CD4-positive, alpha-beta T cell treated with Interferon alpha-2 for 1 hour (primary cell): ENCODE measurements at places on chromosomes 6 and 20.
A peak's percentile ranks its signal among the peaks of the same experiment; 100 is the strongest.

DNA sequence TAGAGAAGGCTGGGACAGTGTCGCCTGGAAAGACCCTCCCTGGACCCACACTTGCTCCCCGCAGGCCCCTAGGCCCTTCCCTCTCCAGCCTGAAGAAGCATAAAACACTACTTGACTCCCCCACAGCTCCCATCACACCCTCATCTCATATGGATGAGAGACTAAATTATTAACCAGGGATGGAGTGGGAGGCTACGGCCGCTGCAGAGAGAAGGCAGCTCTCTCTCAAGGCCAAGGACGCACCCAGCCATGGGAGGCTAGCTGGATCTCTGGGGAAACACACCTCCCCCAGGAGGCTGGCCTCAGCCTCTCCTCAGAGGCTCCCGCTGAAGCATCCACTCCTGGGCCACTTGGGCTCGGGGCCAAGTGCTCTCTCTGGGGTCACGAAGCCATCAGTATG, 102.5 kb downstream of the GRM4 start:
- DNase-seq = no peak

DNA sequence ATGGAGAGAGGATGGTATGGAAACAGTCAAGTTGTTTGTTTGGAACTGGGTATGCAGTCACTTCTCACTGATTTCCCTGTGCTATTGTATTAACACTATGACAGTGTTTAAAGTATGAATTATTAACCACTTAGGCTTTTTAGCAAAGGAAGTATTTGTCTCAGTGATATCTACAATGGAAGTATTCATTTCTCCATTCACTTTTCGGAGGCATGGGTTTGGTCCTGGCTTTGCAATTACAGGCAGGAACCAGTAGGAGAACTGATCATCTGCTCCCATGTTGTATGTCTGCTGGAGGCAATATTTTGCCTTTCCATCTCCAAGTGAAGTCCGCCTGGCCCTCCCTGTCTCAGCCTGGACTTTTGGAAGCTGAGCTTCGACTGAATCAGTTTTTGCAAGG, 30.6 kb upstream of the EXOC2 start:
- no peak for DNase-seq

DNA sequence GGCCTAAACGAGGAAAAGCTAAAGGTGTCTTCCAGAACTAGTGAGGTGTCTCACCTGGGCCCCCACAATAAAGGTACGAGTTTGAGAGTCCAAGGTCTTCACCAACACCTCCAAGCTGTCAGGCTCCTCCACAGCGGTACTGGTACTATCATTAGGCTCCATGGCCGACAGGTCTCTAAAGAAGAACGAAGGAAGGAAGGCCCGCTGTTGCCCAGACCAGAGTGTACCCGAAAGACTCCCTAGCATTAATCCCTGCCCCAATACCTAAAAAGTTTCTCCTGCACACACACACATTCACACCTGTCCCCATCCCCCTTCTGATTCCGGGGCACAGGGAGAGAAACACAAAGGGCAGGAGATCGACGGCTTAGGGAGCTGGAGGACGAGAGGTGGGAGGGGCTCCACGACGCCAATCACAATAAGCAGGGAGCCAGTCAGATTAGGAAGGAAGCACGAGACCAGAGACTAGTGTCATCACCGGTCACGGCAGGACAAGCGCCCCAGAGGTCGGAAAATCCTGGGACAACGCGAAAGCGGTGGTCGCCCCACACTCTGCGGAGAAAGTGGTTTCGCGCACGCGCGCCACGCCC, 764 bp downstream of the BAG6 start:
- no peak for DNase-seq

DNA sequence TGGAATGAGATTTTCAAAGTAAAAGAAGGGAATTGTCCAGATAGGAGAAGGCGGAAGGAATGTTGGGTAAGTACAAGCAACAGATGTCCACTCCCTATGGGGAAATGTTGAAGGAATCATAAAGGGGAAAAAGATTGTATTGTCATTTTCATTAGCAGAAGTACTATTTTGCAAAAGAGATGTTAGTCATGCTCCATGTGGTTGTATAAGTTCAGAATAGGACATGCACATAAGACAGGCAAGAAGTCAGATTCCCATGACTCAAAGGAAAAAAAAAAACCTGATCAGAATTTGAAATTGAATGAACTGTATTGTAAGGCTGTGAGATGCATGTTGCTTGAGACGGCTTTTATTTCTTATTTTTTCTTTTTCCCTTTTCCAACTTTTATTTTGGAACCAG, 36.8 kb downstream of the GRM1 start:
- no peak for DNase-seq

DNA sequence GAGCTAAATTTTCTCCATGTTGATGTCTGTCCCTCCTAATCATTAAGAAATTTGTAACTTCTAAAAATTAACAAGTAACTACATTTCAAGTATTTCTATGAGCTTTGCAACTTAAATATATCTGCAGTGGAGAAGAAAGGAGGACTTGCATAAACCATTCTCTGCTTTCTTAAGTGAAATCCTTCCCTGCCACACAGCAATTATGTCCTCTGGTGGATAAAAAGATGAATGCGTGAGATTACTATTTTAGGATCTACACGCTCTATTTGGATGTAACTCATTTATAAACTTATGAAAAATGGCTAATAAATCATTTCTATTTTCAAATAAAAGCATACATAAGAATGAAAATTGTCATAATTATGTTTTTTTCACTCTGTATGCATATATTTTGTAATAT, 338.0 kb upstream of the PTCHD4 start:
- DNase-seq = no peak

GRCh38 chr20:63084563-63084927, 77.8 kb upstream of the BHLHE23 start:
- DNase-seq = no peak

DNA sequence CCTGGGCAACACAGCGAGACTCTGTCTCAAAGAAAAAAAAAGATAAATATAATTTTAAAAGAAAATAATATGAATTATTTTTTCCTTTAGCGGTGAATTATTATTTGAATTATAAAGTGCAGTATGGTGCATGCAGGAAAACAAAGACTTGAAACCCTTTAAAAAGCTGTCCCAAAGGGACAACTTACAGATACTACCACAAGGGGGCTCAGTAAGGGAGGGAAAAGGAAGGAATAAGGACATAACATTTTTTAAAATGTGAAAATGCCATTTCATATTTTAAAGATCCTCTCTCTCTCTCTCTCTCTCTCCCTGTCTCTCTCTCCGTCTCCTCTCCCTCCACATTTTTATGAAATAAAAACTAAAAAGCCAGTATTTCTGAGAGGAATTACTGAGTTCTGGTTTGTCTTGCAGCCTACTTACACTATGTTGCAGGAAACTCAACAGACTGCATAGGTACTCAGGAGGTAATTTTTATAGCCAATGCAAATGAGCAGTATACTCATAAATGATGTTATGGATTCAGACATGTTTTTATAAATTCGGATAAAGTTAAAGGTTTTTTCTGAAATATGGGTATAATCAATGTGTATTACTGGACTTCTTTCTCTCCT, 455.0 kb upstream of the GJE1 start:
- DNase-seq = peak; percentile 48

GRCh38 chr6:102623201-102623600, 1229.7 kb downstream of the GRIK2 start:
- no peak for DNase-seq

GRCh38 chr6:169225887-169226286, 27.8 kb downstream of the THBS2 start:
- DNase-seq = no peak

- no peak for DNase-seq
Observed at GRCh38 chr6:54981276-54981609, 134.7 kb downstream of the FAM83B start.

GRCh38 chr6:11805259-11806053, 26.9 kb upstream of the ADTRP start:
- DNase-seq = no peak

- no peak for DNase-seq
Observed at GRCh38 chr6:28693033-28693750, 167.5 kb downstream of the GPX5 start.

GRCh38 chr6:101613556-101613955, 220.0 kb downstream of the GRIK2 start:
- DNase-seq = no peak

DNA sequence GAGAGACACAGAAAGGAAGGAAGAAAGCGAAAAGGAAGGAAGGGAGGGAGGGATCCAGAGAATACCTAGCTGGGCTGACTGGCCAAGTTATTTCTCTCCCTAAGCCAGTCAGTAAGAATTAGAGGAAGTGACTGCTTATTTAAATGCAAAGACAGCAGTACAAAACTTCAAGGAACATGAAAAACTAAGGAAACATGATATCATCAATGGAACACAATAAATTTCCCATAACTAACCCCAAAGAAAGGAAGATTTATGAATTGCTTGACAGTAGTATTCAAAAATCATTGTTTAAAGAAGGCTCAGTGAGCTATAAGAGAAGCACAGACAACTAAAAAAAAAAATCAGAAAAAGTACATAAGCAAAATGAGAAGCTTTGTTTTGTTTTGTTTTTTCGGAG, 252.3 kb upstream of the SASH1 start:
- no peak for DNase-seq

DNA sequence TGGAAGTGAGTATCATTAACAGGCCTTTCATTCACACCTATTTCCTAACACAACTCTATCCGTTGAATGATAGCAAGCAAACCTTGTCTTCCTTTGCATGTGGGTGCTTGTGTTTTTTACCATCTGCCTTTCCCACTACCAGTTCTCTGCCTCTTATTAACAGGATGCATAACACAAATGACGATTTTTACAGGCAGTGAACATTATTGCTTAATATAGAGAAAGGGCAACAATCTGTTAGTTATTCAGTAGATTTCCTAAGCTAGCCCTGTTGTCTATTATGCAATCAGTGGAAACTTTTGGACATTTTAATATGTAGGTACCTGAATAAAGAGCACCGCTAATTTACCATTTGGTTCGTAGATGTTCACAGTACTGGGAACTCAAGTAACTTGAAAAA, 348.8 kb upstream of the PLCB4 start:
- no peak for DNase-seq

DNA sequence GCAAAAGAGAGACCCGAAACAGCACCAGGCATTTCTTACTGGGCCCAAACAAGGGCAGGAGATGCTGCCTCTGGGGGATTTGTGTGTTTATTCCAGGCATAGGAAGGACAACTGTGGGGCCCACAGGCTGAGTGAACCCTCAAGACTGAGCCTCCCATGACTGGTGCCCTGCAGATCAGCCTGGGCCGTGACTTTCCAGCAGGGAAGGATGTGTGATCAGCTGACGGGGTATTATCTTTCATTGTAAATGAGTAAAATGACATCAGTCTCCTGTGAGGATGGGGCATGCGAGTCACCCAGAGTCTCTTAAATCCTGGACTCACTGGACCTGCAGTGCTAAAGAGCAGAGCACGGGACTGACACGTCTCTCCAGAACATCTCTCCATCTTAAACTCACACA, 3.9 kb upstream of the TEAD3 start:
- no peak for DNase-seq

DNA sequence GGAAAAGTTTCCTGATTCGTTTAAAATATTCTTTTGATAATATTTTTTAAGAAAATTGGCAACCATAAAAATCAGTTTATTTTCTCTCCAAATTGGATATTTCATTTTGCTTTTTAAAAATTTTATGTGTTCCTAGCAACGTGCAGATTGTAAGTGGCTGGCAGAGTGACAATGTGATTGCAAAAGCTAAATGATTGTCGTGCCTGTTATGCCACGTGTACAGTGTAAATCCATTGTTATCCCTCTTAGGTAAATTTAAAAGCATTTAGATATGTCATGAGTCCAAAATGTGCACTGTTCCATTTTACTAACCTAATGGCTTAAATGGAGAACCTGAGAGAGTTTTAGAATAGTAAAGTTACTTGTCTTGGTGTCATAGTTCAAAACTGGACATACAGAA, 94.4 kb upstream of the ADGRF4 start:
- no peak for DNase-seq

DNA sequence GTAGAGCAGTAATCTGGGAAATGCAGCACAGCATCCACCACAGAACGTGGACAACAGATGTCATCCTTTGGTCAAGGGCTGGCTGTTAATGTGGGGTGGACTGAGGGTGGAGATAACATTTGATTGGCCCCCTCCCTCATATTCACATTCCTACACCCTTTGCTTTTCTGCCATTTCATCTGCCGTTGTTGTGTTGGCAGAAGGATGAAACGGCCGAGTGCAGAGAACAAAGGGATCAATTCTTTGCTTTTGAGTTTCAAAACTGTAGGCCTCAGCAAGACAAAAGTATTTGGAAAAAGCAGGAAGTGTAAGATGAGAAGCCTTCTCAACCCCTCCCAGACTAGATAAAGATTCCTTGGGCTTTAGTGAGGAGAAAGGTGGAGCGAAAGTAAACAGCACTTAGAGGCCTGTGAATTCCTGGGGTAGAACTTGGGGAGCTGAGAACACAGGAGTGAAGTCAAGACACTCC, 74.2 kb upstream of the PHIP start:
- DNase-seq = no peak

GRCh38 chr6:11972806-11973205, 39.3 kb upstream of the HIVEP1 start:
- DNase-seq = no peak

- no peak for DNase-seq
Observed at GRCh38 chr6:134309227-134309626, 8.7 kb downstream of the SGK1 start.

DNA sequence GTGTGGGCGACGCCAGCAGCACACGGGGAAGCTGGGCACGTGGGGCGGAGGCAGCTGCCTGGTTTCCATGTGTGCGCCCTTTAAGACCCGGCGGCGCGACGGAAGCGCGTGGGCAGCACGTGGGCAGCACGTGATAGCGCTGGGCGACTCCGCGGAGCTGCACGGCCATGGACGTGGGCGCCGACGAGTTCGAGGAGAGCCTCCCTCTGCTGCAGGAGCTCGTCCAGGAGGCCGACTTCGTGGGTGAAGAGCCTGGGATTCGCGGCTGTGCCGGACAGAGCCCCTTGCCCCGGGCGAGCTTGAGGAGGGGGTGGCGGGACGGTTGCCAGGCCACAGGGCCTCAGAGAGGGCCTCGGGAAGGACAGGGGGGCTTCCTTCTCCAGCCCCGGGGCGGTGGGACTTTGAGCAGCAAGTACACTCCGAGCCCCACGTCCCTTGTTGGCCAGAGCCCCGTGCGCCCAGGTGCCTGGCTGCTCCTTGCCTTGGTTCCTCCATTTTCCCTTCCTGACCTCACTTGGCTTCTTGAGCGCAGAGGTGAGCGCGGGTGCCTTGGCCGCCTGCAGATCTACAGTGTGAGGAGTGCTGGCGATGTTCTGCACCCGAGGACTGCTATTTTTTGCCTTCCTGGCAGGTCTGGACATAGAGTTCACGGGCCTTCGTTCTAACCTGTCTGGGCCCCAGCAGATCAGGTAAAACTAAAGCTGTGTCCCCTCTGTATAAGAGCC, at the start of gene PNLDC1:
PNLDC1 (plus strand) TSS at position 136 of the 725 bp plus-strand sequence; CDS start at position 168, 32 bp downstream.
- DNase-seq = no peak

- DNase-seq = no peak
Observed at GRCh38 chr6:43963203-43963602, 164.0 kb downstream of the MRPL14 start.

- DNase-seq = no peak
Observed at GRCh38 chr6:169406034-169406433, 152.4 kb upstream of the THBS2 start.

DNA sequence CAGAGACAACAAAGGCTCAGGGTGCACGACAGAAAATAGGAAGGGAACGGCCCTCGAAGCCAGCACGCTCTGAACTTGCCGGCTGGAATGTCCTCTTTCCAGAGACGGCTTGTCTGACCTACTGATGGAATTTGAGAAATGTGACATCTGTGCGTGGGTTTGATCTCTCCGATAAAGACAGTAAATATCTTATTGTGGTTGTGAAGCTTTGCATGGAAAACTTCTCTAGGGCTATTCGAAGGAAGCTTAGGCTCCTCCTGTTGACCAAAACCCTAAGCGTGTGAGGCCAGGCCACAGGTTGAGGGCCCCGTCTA, 247.3 kb downstream of the ZNF217 start:
- DNase-seq = no peak
